ENCODE measurements at places on chromosomes 5 and 9. TPM values are rescaled to one million over a fixed set of nuclear protein-coding genes. Genes with fewer than 3 reads are reported as not detected.

The ARID3C gene
- total RNA-seq = not detected

The PCDHA9 gene
- 0.04 TPM for total RNA-seq

The MED22 gene
- 32.6 TPM for total RNA-seq

The GRK6 gene
- total RNA-seq = 22.7 TPM

The SLC6A7 gene
- total RNA-seq = not detected

The KIF4B gene
- not detected for total RNA-seq

The PDLIM7 gene
- 104 TPM for total RNA-seq
